Kidney tubule cell (primary cell): ENCODE measurements at places on chromosomes 1 and 21.

GRCh38 chr1:226679262-226679661 is 59.8 kb downstream of the ITPKB start:
- DNase-seq, result no peak

- no peak for DNase-seq
Observed at GRCh38 chr1:3026581-3027391, 5.5 kb downstream of the ACTRT2 start.

DNA sequence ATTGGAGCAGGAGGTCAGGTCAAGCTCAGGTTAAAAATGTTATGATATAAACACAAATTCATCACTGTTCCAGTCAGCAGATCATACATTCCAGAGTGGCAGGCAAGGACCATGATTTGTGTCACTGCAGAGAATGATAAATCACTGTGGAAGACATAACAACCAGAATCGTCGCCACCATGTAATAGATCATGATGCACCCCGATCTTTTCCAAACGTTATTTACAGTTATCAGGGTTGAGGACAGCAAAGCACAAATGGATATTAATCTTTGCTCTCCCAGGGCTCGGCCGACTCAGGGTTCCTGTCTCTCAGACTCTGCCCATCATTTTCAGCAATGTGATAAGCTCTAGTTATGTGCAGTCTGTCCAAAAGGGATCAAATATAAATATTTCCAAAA is 122.7 kb downstream of the ZBTB18 start:
- no peak for DNase-seq

GRCh38 chr1:161238039-161238473 is at the start of gene NR1I3:
Gene NR1I3 (minus strand): TSS chr1:161238203. CDS start chr1:161236565, 1,638 bp downstream.
- peak; percentile 32 for DNase-seq

- no peak for DNase-seq
Observed at GRCh38 chr1:221778535-221779142, 36.8 kb upstream of the DUSP10 start.

GRCh38 chr1:112554411-112554810 is 45.6 kb downstream of the WNT2B start:
- no peak for DNase-seq

GRCh38 chr1:88700425-88701013 is 16.4 kb downstream of the PKN2 start:
- no peak for DNase-seq

- DNase-seq, result no peak
Observed at GRCh38 chr1:45833361-45833760, 29.9 kb downstream of the MAST2 start.

GRCh38 chr1:187839873-187840272 is 1011.1 kb downstream of the PLA2G4A start:
- no peak for DNase-seq

DNA sequence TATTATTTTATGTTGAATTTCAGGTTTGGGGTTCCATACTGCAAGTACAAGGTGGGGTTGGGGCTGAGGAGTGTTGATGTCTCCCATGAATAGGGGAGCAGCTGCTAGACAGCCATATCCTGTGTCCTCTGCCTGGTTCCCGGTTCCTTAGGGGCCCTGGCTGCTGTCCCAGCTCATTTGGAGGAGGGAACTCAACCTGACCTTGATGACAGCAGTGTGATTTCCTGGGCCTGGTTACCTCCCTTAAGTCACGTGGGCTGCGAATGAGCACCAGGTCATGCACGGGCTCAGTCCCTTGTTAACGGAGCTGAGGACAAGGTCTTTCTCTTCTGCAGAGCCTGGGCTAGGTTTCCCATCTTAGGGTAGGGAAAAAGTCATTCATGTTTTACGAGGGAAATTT is 85.1 kb downstream of the MTR start:
- DNase-seq, result no peak

DNA sequence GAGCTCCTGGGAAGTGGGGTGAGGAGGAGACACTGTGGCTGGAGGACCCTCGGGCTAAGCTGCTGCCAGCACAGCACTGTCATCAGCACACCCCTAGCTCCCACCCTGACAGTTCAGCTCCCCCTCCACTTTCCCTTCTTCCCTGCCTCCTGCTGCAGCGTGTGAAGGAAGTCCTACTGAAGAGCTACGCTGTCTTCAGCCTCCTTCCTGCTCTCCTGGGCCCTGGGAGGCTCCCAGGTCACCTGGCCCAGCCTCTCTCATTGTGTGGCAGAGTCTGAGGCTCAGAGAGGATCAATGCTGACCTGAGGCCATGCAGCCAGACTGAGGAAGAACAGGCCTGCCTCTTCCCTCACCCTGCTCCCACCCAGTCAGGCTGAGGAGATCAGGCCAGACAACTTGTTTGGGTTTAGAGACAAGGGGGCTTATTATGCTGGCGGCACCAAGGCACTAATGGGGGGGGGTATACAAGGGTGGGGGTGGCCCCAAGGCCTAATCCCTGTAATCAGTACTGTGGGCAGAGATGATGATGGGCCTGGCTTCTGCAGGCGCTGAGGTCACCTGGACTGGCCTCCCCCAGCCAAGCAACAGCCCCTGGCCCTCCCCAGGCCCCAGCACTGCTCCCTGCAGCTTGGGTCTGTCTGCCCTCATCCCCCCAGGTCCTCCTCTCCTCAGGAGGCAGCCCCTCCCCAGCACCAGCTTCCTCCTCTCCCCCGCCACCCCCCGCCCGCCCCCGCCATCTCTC is 9.1 kb downstream of the NES start:
- no peak for DNase-seq

GRCh38 chr1:29513357-29513756 is 277.0 kb downstream of the PTPRU start:
- DNase-seq, result peak; percentile 79

DNA sequence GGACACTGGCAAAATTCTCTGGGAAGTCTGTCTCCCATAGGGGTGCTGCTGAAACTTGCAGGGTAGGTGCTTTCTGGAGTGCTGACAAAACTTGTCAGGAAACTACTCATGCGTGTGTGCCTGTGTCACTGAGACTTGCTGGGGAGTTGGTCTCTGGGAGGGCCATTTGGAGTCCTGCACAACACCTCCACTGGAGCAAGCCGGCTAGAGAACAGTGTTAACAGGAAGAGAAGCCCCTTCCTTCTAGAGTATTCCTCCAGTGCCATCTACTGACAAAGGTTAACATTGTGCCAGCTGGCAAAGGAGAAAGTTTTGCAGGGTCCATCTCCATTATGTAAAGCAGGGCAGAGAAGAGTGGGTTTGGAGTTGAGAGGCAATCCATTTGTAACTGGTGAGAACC is 30.0 kb downstream of the ZMYM4 start:
- DNase-seq, result peak; percentile 76

- no peak for DNase-seq
Observed at GRCh38 chr1:103477101-103477500, 48.4 kb upstream of the RNPC3 start.

GRCh38 chr1:112247036-112247597 is 148.9 kb upstream of the CTTNBP2NL start:
- no peak for DNase-seq

DNA sequence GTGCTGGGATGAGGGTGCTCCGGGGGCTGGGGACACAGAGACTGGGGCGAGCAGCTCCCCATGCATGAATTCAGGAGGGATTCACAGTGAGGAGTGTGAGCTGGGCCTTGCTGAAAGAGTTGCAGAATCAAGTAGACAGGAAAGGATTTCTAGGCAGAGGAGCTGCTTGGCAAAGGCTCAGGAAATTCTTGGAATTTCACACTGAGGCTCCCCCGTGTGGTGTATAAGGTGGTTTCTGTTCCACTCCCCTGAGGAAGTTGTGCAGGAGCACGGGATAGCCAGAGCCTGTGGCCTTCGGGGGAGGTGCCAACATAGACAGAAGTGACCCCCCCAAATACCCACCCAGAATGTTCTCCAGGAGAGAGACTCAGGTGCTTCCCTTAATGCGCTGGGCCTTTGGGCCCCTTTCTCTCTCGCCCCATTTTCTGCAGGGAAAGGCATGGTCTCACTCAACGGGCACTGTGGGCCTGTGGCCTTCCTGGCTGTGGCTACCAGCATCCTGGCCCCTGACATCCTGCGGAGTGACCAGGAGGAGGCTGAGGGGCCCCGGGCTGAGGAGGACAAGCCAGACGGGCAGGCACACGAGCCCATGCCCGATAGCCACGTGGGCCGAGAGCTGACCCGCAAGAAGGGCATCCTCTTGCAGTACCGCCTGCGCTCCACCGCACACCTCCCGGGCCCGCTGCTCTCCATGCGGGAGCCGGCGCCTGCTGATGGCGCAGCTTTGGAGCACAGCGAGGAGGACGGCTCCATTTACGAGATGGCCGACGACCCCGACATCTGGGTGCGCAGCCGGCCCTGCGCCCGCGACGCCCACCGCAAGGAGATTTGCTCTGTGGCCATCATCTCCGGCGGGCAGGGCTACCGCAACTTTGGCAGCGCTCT is 58.5 kb upstream of the ACTL8 start:
- DNase-seq, result peak; percentile 59

- no peak for DNase-seq
Observed at GRCh38 chr1:20339811-20340457, 49.3 kb downstream of the VWA5B1 start.

DNA sequence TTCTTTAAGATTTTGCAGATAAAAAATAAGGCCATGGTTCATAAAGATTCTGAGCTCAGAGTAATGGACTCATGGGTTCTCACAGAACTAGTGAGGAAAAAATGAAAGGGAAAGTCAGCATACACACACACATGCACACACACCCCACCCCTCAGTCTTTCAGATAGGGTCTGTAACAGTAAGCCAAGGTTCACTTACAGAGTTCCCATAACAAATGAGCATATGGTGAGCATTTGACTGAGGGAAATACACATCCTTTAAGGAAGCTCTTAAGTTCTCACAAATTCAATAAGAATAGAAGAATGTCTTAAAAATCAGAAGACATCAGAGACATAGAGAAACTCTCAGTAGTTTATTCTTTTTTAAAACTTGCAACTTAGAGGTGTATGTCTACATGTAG is 57.9 kb downstream of the NTMT2 start:
- DNase-seq, result no peak

GRCh38 chr1:40301541-40302299 is 15.4 kb downstream of the COL9A2 start:
- DNase-seq, result no peak

DNA sequence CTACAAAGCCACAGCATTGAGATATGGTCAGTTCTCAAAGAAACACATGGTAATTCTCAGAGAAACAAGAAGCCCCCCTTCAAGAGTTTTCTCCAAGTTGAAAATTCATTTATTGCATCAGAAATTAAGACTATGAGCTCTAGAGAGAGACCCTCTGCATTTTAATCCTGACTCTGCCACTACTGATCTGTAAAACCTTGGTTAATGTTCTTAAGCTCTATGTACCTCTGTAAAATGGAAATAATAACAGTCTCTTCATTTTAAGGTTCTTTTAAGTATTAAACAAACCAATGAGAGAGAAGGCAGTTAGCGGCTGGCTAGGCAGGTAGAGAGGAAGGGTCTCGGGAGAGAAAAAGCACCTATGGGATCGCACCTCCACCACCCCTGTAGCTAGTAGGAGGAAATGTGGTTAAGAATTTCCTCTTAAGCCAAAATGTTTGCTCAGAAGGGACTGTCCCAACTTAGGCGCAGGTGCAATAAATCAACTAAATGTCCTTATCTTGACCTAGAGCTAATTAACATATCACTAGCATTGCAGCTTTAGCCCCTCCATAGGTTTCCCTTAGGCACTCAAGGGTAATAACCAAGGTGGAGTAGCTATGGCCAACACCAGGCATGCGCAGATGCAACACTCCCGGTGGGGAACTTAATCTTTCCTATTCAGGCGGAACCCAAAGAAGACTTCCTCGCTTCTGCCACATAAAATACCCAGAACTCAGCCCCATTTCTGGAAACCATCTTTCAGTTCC is 1685.4 kb downstream of the MRPL39 start:
- DNase-seq, result no peak

- DNase-seq, result no peak
Observed at GRCh38 chr1:231938711-231939110, 312.1 kb downstream of the DISC1 start.

GRCh38 chr1:205600085-205600484 is 31.7 kb downstream of the ELK4 start:
- DNase-seq, result peak; percentile 89

- no peak for DNase-seq
Observed at GRCh38 chr21:27149034-27149433, 182.1 kb upstream of the ADAMTS5 start.

DNA sequence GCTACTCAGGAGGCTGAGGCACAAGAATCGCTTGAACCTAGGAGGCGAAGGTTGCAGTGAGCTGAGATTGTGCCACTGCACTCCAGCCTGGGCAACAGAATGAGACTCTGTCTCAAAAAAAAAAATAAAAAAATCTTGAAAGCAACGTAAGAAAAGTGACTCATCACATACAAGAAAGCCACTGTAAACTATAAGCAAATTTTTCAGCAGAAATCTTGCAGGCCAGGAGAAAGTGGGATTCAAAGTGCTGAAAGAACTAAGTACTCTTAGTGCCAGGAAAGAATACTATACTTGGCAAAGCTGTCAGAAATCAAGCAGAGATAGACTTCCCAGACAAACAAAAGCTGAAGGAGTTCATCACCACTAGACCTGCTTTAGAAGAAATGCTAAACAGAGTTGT is 4.4 kb upstream of the HMGN1 start:
- no peak for DNase-seq

- no peak for DNase-seq
Observed at GRCh38 chr1:21139601-21140000, 37.1 kb downstream of the EIF4G3 start.

GRCh38 chr1:40264354-40264781 is 6.3 kb downstream of the ZMPSTE24 start:
- no peak for DNase-seq

- DNase-seq, result peak; percentile 25
Observed at GRCh38 chr1:44571712-44572571, 102.3 kb downstream of the TMEM53 start.

DNA sequence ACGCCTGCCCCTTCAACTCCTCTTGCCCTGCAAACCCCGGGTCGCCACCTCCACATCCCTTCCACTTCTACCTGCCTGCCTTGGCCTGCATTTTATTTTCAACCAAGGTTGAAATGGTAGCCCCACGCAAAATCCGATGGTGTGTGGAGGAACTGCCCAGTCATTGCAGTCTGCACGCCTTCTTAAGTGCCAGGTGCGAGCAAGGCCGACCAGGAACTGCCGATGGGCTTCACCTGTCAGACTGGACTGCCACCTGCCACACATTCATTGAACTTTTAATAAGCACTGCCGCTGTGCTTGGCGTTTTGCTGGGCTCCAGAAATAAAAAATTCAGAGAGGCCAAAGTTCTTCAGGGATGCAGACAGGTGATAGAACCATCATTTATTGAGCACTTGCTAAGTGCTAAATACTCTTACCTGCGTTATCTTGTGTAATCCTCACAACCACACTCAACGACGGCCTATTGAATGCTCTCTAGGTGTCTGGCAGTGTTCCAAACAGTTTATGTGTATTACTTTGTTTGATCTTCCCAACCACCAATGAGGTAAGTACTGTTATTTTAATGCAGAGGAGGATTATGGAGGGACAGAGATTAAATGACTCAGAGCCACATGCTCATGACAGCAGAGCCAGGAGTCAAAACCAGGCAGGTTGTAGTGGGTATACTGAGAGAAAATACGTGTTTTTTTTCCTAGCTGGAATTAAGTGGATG is 36.2 kb downstream of the CACHD1 start:
- peak; percentile 72 for DNase-seq

DNA sequence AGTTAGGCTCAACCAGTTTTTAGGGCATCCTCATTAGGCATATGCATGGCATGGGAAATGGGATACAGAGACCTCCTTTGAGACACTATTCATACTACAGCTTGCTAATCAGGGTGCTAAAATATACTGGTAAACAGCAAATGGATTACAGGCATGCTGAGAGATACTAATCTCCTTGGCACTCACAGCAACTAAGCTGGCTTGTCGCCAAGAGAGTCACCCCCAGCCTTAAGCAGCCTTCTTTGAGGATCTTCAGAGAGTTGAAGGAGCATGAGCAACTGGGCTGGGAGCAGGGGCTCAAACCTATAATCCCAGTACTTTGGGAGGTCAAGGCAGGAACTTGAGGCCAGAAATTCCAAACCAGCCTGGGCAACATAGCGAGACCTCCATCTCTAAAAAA is 120.1 kb upstream of the NR5A2 start:
- no peak for DNase-seq
